KG1 (cell line): ENCODE measurements at places on chromosomes 11 and 22.

DNA sequence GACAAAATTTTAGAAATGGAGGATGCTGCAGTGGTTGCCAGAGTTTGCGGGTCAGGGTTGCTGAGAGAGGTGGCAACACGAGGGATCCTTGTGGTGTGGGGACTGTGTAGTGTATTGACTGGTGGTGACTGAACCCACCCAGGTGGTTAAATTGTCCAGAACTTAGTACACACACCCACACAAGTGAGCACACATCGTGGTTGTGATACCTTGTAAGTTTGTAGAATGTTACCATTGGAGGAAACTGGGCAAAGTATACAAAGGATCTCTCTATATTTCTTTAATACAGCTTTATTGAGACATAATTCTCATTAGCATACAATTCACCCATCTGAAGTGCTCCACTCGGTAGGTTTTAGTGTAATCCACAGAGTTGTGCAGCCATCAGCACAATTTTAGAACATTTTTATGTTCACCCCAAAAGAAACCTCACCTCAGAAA lies 56.1 kb downstream of the MED15 start:
- DNase-seq = no peak

- DNase-seq = no peak
These were observed 81.0 kb upstream of the SCUBE2 start for GRCh38 chr11:9172389-9172788.

DNA sequence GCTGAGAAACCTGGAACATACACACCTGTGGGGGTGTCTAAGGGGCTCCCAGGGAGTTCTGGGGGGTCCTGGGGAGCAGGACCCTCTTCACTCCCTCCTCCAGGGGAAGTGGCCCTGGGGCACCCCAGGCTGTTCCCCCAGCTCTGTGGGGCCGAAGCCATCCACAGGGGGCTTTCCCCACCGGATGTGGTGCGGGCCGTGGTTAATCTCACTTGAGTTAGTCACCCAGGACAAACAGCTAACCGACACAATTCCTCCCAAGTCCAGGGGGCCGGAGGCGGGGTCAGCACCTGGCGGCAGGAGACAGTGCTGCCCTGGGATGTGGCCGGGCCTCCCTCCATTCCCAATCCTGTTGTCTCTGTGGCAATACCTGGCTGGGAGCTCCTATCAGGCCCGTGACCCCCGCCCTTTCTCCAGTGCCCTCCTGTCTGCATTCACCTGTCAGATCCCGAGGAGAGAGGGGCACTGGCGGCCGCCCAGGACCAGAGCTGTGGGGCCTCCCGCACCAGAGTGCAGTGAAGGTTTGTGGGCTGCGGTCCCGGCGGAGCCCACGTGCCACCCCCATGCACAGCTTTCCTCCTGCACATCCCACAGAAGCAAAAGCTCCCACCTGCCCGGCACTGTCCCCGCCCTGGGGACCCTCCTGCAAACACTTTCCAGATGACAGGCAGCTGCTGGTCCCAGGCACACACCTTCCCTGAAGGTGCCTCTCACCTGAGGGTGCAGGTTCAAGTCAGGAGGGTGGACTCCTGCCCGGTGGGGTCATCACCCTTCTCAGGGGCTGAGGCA lies 5.2 kb upstream of the MUC5AC start:
- DNase-seq = peak; percentile 11

- DNase-seq = no peak
These were observed 24.2 kb downstream of the PARVG start for GRCh38 chr22:44204739-44205515.

DNA sequence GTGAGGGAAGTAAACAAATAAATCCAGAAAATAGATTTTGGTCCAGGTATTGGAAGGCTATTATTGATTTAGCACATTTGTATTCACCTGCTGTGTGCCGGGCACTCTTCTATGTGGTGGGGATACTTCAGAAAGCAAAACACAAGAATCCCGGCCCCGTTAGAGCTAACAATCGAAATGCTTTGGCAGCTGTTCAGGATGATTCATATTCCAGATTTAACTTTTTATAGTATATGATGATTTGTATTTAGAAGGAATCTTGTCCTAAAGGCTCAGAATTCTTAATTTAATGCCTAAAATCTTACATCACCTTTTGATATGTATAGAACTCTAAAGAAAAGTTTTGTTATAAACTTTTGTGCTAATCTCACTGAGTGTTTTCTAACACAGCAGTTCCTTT lies 28.0 kb downstream of the ZC3H12C start:
- no peak for DNase-seq

DNA sequence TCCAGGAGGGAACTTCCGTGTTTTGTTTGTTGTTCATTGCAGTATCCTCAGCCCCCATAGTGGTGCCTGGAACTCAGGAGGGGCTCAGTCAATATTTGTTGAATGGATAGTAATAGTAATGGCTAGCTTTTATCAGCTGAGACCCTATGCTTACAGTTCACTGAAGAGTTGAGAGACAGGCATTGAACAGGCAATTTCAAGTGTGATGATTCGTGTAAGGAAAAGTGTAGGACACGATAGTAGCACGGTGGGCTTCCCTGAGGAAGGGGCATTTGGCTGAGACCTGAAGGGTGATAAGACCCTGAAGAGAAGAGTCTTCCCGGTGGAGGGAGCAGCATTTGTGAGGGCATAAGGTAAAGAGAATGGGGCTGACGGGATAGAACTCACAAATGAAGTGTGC lies 159.3 kb downstream of the COMMD9 start:
- no peak for DNase-seq

DNA sequence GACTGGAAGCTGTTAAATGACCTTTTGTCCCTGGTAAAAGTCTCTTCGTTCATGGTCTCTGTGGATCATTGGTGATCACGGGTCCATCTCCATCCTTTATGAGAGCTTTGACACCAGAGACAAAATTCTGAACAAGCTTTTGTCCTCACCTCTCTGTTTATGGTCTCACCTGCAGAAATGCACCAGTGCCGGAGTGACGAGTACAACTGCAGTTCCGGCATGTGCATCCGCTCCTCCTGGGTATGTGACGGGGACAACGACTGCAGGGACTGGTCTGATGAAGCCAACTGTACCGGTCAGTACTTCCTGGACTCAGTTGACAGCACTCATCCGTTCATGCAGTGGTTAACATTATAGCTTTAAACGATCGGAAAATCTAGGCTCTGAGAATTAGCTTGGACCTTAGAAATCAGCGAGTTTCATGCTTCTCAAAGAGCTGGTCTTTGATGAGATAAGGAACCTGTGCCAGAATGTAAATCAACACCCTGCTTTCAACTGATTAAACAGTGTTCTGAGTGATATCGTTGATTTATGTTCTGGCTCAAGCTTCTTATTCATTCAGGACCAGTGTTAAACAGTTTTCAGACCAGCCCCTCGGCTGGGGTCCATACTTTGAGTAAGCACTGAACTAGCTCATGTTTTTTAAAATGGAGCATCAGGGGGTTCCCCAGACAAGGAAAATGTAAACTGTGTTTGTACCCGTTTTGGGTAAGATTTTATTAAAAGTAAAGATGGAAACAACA lies 124.5 kb upstream of the SORL1-AS1 start:
- DNase-seq = no peak

GRCh38 chr22:37681556-37682049 lies 4.5 kb upstream of the NOL12 start:
- DNase-seq = peak; percentile 40

DNA sequence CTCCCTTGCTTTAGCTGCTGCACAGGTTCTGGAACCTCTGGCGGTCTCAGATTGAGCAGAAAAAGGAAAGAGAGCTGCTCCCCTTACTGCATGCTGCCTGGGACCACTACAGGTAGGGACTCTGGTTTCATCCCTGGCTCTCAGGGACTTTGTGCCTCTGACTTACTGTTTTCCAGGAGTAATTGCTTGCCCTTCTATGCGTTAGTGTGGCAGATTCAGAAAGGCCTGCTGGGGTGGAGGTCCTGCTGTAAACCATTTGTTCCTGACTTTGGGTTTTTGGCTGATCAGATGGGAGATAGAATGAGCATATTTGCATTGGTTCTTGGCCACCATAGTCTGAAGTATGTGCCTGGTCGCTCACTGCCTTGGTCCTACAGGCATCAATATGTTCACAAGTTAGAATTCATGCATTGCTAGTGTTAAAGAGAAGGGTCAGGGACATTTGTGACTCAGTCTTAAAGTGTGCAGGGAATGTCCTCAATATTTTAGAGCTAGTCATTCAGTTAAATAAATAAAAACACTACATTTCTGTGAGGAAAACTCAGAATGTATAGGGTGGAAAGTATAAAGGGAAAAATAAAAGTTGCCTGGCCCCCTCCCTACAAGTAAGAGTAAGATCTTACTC lies 78.0 kb downstream of the PISD start:
- no peak for DNase-seq

- DNase-seq = no peak
These were observed at the start of gene MYOD1 for GRCh38 chr11:17719028-17719937. TSS of gene MYOD1 (plus strand) at chr11:17719571. CDS start at chr11:17719783, 212 bp downstream.

DNA sequence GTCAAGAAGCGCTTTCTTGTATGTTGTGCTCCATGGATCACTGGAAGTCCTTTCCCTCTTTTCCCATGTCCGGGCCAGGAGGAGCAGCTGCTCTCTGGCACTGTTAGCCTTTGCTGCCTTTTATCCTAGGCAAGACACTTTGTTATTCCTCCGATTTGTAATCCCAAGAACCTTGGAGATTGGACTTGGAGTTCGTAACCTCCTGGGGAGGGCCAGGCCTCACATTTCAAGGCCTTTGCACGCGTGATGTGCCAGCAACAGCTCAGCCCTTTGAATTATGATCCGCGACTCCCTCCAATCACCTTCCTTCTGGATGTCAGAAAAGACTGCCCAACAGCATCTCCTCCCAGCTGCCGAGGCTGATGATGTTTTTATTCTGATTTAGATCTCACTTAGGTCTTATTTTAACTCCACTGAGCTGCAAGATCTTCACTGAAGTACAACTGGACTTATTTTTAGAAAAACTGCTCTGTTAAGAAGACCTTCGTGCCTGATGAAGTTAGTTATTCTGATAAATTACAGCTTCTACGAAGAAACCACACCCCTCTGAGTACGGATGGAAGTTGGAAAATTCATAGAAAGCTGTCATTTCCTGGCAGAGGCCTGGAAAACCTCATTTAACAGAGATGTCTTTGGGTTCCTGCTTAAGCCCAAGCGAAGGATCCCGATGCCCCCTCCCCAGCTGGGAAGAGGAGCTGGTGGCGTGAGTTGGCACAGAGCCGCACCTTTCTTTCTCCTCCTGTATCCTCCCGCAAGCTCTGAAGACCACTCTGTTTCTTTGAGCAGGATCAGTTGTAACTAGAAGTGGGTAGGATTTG lies 62.4 kb downstream of the PARVB start:
- DNase-seq = no peak

DNA sequence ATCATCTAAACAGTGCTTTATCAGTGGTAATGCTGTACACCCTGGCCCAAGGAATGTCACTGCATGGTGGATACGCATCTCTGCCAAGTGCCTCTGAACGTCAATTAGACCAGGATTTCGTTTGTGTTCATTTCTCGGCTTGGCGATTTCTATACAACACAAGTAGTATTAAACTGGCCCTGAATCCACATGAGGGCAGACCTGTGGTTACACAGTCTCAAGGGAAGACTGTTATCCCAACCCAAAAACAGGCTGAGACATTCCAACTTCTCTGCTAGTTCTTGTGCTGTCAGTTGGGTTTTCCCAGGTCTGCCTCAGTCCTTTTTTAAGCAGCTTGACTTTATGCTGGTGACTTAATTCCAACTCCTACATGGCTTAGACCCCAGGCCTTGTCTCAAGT lies 58.1 kb downstream of the HIRA start:
- DNase-seq = no peak

DNA sequence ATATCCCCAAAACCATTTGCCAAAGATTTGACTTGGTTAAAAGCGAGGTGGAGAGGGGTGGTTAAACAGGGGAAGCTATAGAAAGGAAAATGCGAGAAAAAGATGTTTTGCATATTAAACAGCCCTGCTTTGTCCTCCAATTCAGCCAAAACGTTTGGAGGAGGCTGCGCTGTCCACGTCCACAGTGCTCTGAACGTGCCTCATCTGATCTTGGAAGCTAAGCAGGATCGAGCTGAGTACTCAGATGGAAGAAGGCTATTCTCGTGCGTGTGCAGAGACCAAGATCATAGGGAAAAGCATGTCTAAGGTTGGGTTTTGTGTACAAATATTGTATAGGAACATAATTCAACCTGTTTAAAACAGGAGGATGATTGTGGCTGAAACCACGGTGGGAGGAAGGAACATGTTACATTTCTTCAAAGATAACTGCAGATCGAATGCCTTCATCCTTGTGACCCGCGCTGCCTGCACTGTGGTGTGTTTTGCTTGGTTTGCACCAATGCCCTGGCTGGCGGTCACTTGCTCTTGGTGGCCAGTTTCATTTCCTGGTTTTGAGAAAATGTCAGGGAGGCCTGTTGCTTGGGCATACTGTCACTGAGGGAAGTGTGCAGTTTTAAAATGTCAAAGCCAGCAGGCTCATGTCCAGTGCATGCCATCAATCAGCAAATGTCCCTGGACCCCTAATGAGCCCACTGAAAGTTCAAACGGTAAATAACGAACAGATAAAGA lies 40.4 kb downstream of the FLI1 start:
- DNase-seq = no peak

GRCh38 chr11:70205766-70206165 lies 2.7 kb downstream of the FADD start:
- DNase-seq = no peak

DNA sequence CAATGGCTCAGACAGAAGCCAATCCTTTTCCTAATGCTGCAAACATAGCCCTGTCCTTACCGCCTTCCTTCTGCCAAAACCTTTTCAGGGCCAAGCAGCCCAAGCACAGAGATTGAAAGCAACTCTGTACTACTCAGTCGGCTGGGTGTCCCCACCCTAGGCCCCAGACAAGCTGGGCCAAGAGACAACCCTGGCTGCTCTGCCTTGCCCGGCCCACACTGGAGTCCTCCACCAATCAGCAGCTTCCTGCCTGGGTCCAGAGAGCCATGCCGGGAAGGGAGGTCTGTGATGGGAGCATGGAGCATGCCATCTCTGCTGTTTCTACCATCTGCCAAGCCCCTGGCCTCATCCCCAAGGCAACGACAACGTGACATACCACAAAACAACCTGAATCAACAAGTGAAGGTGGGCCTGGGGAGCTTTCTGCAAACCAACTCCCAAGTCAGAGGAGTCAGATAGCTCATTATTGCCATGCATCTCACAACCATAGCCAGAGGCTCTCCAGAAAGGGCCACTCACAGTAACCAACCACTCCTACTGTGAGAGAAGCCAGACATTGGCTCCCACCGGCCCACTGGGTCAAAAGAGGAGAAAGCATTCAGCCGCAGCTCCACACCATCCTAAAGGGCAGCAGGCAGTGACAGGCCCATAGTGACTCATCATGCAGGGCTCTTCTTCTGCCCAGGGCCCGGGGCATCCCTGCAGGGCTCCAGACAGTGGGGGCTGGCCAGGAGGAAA lies 18.2 kb downstream of the PATZ1 start:
- no peak for DNase-seq

- no peak for DNase-seq
These were observed 1224.8 kb downstream of the JRKL start for GRCh38 chr11:97614606-97615005.

GRCh38 chr22:44625421-44625760 lies 76.6 kb upstream of the PRR5 start:
- no peak for DNase-seq
